ENCODE measurements at places on chromosomes 5 and 9.

GRCh38 chr9:1535051-1535450 lies 480.1 kb upstream of the SMARCA2 start:
- DNase-seq, result no peak

GRCh38 chr5:5291357-5291756 lies 131.1 kb upstream of the ICE1 start:
- no peak for DNase-seq

DNA sequence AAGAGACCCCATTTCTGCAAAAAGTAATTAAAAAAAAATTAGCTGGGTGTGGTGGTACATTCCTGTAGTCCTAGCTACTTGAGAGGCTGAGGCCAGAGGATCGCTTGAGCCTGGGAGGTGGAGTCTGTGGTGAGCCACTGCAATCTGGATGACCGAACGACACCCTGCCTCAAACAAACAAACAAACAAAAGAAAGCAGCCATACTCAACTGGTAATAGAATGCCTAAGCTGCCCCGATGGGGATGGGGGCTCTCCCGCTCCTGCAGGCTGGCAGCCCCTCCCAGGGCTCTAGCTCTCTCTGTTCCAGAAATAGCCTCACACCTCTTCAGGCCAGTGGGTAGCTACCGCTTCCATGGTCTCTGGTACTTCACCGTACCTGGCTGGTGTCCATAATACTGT lies 241.8 kb downstream of the FANCC start:
- DNase-seq, result no peak

- DNase-seq, result no peak
Observed at GRCh38 chr9:98502311-98502975, 206.3 kb downstream of the GABBR2 start.

DNA sequence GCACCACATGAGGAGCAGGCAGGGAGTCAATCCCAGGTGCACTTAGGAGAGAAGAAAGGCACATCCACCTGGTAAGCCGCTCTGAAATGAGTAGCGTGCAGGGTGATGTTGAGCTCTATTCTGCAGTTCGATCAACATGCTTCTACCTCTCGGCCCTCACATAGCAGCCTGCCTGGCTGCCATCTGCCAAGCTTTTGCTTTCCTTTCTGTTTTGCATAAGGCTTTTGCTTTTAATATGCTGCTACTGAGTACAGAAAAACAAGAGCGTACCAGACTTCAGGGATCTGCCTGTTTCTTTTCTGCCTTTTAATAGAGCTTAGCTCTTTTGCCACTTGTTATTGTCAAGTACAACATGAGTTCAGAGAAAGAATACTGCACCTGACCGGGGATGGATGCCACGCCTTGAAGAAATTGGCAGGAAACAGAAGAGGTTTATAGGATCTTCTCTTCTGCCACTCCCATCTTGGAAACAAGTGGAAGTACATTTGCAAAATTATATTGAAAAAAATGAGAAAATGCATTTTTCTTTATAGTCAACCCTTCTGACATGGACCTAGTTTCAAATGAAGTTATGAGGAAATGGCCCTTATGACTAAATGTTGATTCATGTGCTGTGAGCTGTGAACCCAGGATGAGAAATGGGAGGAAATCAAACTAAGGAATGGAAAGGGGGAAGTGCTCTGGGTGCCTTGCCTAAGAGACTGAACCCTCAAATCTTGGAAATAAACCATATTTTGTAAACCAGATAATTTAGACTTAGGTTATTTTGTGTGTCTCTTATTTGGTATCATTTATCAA lies 4.0 kb upstream of the FCHO2 start:
- peak; percentile 81 for DNase-seq

DNA sequence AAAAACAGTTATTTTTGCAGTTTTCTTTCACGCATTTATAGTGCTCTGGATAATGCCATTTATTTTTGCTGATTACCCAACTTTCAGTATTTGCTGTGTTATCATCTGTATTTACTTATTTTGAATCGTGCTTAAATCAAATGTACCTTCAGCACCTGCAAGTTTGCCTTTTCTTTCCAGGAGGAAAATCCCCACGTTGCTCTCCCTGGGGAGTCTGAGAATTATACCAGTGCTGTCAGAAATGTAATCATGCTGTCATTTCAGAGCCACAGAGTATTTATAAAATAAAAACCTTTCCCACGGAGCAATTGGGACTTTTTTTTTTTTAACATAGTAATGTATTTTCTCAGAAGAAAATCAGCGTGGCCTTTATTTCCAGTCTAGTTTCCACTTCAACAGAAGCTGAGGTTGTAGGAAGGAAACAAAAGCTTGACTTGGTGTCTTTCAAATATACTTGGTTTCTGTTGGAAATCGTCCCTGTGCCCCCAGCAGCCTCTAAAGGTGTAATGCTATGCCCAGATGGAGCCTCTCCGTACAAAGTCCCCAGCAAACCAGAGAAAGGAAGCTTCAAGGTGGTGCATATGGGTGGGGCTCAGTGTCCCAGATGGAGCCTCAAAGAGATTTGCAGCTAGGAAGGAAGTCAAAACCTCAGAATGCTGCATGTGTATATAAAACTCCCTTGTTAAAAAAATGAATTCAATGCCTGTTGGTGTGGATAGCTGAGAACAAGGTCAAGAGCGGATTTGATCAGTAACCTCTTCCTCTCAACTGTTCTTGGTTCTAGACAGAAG lies 2.1 kb downstream of the GPR150 start:
- no peak for DNase-seq

- DNase-seq, result peak; percentile 67
Observed at GRCh38 chr9:35489313-35490154, at the start of gene RUSC2. Gene RUSC2, plus strand, starts transcription at chr9:35490111. Its CDS starts 56,411 bp downstream, at chr9:35546522.

Data from Panc1 (cell line).